ENCODE measurements at places on chromosomes 5 and 9.

DNA sequence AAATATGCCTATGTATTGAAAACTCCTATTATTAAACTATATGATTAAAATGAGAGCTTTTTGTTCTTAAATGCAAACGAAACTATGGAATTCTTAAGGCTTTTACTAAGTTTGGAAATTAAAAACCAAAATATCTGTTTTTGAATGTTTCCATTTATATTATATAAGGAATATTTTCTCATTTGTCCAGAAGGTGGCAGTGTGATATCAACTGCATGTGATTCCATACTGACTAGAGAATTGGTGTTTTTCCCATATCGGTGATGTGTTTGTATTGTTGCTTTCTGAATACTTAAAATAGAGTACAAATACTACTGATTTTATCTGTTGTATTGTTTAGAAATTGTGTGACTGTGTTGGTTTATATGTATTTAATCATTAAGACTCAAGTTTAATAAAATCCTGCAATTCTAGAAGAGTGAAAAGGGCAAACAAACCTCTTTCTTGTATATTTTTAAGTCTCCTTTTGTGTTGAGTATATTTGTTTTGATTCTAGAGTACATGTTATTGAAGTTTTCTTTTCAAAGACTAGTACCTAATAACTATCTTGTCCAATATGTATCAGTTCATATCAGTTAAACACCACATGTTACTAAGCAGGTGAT, 320.8 kb downstream of the CCDC171 start:
- DNase-seq = no peak

DNA sequence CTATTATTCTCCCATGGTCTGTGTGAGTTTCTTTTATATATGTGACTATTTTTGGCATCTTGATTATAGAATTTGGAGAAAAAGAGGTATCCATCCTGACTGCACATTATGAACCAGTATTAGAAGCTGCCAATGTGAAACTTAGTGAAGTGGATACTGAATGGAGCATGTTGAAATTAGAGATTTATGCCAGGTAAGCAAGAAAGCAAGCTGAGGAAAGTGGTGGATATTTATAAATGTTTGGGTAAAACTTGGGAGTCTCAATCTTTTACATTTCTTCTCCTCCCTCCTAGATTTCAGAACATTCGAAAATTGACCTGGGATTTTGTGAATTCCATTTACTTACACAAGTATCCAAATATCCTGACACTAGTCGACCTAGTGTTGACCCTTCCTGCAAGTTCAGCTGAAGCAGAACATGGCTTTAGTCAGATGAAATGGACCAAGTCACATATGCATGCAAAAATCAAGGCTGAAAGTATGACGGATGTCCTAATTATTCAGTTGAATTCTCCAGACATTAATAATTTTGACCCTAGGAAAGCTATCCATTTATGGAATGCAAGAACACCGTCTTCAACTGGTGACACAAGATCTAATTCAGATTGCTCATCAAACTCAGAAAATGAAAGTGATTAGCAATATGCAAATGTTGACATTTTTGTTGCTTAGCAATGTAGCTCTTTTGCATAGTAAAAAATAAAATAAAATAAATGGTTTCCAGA, 66.8 kb upstream of the IL7R start:
- no peak for DNase-seq

GRCh38 chr5:68141494-68141893, 74.1 kb upstream of the PIK3R1 start:
- DNase-seq = no peak

DNA sequence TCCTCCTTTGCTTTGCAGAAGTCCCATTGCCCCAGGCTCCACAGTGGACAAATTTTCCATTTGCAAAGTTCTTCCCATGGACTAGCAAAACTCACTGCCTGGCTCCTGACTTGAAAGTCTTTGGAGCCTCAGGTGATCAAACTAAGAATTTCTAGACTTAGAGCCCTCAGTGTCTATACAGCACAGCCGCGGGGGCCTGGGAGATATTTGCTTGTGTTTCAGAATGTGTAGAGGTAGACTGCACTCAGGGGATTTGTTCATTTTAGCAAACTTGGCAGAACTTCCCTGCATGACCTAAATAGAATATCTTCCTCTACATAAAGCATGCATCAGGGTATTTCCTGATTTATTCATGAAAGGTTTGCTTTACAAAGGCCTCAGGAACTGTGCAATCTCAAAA, 384.2 kb upstream of the ZNF462 start:
- DNase-seq = no peak

DNA sequence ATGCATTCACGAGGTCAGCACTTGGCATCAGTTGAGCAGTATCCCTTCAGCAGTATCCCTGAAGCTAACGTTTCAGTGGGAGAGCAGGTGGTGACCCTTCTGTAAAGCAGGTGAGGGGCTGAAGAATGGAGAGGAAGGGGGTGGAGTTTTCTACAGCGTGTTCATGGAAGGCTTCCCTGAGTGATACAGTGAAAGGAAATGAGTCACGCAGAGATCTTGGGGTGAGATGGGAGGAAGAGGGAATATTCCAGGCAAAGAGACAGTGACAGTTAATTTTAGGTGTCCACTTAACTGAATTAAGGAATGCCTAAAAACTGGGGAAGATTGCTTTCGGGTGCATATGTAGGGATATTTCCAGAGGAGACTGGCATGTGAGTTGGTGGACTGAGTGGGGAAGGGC, 25.7 kb downstream of the TAS2R1 start:
- DNase-seq = no peak

GRCh38 chr9:116891424-116891823, 204.3 kb downstream of the TRIM32 start:
- DNase-seq = no peak

GRCh38 chr5:180100621-180101450, 29.3 kb upstream of the RNF130 start:
- no peak for DNase-seq

DNA sequence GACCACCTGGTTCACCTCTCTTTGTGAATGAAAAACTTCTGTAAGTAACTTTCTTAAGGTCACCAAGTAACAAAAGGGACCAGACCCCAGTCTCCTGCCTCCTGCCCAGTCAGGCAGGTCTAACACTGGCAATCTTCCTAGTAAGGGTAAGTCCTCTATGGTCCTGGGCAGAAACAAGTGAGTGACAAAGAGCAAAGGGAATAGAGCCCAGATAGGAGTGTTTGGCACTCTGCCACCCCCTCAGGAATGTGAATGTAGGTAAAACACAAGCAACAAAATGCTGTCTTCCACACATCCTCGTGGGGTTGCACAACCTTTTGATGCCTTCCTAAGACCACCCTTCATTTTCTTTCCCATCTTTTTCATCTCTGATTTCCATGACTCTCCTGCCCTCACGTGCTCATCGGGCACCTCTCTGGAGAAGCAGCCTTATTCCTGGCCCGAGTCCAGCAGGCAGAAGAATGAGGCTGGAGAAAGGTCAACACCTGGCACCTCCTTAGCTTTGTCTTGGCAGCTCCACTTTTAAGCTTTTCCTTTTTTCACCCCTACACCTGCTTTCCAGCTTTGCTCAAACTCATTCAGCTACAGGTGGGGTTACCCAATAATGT, 90.2 kb upstream of the LHFPL2 start:
- no peak for DNase-seq

DNA sequence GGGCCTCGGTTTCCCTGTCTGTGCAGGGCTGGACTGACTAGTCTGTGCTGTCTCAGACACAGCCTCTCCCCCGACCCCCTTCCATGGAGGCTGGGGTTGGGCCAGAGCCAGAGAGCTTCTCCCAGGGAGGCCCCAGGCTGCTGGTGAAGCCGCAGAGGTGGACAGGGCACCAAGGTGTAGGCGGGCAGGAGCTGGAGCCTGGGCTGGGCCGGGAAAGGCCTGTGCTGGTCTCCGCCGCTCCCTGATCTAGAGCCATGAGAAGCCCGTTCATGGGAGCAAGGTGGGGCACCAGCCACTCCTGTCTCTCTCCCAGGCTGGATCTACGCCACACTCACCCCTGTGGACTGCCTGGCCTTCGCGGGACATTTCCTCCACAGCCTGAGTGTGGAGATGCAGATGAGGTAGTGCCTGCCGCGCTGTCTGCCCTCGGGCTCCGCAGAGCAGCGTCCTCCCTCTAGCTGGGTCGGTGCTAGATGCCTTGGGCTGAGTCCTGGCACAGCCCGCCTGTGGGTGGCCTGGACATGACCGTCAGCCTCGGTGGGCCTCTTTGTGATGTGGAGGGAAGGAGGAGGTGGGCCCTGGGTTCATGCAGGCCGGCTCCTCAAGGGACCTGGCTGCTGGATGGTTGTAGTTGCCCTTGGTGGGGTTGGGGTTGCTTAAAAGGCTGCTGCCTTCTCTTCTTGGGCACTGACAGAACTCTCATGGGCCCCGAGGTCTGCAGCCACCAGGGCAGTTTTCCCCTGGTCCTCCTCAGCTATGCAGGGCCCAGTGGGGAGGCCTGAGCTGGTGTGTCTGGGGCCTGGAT, 79.4 kb downstream of the PHF2 start:
- DNase-seq = no peak

Data from GOT3 (cell line).